Endothelial cell of umbilical vein (primary cell): ENCODE measurements at places on chromosomes 6 and 20. TPM values are rescaled to one million over a fixed set of nuclear protein-coding genes. Genes with fewer than 3 reads are reported as not detected.

SLC22A16 gene
- polyA plus RNA-seq, result not detected in 2 replicates

ID4 gene
- polyA plus RNA-seq, result not detected in 2 replicates

NDUFAF4 gene
- polyA plus RNA-seq, result 5.9 and 8.8 TPM in 2 replicates

ESR1 gene
- 0.01 TPM in 1 of 2 replicates, not detected in the other for polyA plus RNA-seq

GRCh38 chr6:6724539-6725467 is 136.3 kb downstream of the LY86 start:
- peak; percentile 83 for DNase-seq

- DNase-seq, result no peak
These were observed 23.8 kb upstream of the SAMHD1 start for GRCh38 chr20:36975099-36975818.

DNA sequence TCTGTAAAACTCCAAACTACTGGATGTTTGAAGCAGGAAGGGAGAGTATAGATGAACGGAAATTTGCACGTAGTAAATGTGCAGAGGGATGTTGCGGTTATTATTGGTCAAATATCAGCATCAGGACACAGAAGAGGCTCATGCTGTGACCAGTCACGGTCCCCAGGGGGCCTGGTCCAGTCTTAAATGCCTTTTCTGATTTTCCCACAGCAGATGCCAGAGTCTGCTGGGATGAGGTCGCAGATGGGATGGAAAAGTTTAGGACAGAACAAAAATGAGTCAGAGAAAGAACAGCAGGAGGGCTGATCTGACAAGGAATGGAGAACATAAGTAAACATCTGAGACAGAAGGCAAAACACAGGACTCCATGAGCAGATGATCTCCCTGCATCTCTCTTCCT is 11.7 kb upstream of the SIRPG start:
- no peak for DNase-seq

DNA sequence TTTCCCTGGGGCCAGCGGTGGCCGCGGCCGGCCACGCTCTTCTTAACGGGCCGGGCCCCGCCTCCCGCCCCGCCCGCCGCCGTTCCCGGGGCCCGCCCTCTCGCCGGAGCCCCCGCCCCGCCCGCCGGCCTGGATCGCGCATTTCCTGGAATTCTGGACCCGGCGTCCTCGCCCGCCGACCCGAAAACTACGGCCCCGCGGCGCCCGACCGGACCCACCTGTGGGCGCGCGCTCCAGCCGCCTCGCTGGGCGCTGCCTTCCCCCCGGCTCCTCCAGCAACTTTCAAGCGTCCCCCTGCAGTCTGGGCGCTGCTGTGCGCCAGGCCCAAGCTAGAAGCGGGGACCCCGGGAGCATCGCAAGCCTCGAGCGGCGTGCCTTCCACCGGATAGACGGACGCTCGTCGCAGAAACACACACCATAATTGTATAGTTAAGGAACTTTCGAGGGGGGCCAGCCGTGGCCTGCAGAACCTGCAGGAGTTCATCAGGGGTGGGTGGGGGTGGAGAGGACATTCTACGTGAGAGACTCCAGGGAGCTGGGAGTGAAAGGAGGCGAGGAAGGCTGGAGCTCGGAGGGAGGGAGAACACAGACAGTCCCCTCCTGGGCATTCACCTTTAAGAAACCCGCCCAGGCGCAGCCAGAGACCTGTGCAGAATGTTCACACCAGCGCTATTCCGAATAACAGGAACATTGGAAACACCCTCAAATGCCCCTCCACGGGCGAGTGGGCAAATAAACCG is at the start of gene ADA:
TSS of gene ADA (minus strand) at position 16 of the 740 bp plus-strand sequence. CDS start 92 bp downstream, outside the sequence.
- peak; percentile 71 for DNase-seq

DNA sequence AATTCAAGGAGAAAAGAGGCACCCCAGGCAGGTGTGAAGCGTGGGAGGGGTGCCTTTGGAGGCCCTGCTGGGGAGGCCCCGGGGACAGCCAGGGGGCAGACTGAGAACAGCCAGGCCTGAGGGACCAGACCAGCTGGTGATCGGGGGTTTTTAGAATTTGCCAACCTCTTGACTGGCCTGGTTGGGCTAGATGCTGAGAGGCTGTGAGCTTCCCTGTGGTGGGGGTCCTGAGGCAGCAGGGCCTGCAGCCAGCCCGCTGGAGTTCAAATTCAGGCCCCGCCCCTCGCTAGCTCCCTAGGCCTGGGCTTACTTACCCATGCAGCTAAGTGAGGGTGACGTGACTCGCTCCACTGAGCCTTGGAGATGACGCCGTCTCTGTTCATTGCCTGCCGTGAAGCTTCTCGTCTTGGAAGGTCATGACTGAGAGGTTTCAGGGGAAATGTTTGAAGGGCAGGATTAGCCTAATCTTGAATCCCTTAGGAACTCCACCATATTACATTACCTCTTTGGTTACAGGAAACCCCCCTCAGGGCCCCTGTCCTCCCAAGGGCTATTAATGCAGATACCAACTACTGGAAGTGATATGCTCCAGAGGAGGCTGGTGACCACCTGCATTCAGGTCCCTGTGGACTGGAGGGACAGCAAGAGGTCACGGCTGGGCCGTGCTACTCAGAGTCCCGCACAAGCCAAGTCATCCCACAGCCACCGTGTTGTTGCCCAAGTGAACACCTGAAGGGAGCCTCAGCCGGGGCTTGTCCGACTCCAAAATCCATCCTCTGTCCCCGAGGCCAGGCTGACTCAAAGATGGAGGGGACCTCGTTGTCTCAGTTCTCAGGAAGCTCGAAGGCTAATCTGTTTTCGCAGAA is 73.9 kb upstream of the DUSP22 start:
- DNase-seq, result no peak

- DNase-seq, result no peak
These were observed 968.4 kb upstream of the SLC35B3 start for GRCh38 chr6:9403736-9404135.

DNA sequence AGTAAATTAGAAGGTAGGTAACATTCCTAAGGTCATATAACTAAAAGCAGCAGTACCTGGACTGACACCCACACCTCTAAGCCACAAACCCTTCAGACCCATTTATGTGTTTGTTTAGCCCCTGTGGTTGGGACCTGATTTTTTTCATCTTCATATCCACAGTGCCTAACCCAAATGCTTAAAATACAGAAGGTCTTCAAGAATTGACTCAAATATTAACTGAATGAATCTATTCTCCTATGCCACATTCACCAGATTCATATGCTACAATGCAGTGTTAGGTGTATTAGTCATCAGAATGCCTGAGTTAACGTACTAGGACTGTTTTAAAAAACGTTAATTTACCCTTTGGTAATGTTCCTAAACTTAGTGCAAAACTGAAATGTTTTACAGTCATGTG is 124.8 kb downstream of the AHI1 start:
- DNase-seq, result no peak
